Uterus (tissue), 4 donors: ENCODE measurements at places on chromosomes 13 and 19. TPM values are rescaled to one million over a fixed set of nuclear protein-coding genes. Genes with fewer than 3 reads are reported as not detected.

- no peaks in the 10 kb centered on the region for H3K4me1 ChIP-seq
- H3K27ac ChIP-seq = no peak overlapping the region
- H3K36me3 ChIP-seq = no peaks in the 10 kb centered on the region
- no peak for DNase-seq
Observed at GRCh38 chr13:111449041-111449440, 128.6 kb downstream of the TEX29 start.

Gene MISP
- total RNA-seq = 0.29 TPM

- no peaks in the 10 kb centered on the region for H3K4me1 ChIP-seq
- no peaks in the 10 kb centered on the region for H3K36me3 ChIP-seq
- no peaks in the 10 kb centered on the region for H3K27me3 ChIP-seq
- no peak for DNase-seq
Observed at GRCh38 chr13:39210961-39211534, 172.8 kb downstream of the NHLRC3 start.

Gene RNASEH2B
- total RNA-seq = 182 TPM
